Suprapubic skin (tissue), 4 donors: ENCODE measurements at places on chromosomes 7 and 10.

GRCh38 chr10:124259139-124259825 lies 159.4 kb downstream of the OAT start:
- DNase-seq, result no peak

DNA sequence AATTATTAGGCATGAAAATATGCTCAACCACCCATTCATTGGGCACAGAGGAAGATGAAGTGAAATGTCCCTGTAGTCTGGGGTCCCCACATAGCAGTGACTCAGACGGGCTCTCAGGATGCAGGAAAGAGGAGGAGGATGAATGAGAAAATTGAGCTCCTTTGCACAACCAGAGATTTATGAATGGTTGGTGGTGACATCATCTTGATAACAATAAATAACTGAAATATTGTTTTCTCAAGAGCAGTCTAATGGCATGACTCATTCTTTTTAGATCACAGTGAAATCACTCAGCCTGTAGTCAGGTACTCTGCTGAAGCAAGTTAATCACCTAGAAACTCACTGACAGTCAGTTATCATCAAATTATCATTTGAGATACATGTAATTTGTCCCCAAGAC lies 254.1 kb downstream of the RELN start:
- DNase-seq, result no peak

DNA sequence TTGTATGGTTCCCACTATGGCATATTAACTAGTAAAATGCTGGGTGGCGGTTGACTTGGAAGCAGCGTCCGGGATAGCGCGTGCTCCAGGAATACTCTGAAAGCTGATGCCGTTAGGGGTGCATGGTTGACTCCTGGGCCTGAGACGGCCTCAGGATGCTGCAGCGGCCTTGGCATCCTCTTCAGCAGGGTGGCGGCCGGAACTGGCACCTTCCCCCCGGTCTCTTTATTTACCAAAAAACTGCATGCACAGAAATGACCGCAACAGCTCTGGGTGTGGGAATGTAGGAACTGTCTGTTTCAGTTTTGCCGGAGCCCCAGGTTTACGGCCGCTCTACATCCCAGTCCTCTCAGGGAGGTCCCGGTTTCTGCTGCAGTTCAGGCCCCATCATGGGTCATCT lies 28.8 kb downstream of the PFKP start:
- DNase-seq, result no peak

DNA sequence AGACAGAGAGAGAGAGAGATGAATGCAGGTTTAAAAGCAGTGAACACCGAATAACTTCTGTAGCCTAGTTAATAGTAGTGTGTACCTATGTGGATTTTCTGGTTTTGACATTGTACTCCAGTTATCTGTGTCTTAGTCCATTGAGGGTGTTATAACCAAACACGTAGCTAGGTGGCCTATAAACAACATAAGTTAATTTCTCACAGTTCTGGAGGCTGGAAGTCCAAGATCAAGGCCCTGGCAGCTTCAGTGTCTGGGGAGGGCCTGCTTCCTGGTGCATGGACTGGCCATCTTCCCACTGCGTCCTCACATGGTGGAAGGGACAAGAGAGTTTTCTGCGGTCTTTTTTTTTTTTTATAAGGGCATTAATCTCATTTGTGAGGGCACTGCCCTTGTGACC lies 23.5 kb downstream of the AOC1 start:
- no peak for DNase-seq

DNA sequence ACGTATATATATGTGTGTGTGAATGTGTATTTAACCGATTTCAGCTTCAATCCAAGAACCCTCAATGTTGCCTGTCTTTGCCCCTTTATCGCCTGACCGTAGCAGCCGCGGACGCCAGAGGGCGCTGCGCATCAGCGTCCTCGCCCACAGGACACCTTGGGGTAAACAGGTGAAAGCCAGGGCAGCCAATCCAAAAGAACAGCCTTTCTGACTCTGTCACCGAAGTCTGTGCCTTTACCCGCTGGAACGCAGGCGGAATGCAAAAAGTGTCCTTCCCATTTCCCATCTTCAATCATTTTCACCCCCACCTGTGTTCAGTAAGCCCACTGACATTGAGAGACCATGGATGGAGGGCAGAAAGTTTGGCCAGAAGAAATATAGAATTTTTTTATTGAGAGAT lies 3.6 kb downstream of the NXPH1 start:
- DNase-seq, result no peak

DNA sequence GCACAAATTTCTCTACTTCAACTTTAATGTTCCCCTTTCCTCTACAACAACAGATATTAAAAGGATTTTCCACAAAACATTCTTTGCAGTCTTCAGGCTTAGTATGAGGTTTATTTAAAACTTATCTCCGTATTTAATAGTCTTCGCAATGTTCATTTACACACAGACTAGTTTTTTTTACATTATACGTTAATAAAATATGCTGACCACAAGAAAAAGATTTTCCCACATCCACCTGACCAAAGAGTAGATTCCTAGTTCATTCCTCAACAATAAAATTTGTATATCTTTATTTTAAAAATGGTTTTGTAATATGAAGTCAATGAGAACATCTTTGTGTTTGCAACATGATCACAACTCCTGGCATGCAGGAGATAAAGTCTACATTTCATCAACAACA lies 42.4 kb downstream of the POT1 start:
- no peak for DNase-seq

DNA sequence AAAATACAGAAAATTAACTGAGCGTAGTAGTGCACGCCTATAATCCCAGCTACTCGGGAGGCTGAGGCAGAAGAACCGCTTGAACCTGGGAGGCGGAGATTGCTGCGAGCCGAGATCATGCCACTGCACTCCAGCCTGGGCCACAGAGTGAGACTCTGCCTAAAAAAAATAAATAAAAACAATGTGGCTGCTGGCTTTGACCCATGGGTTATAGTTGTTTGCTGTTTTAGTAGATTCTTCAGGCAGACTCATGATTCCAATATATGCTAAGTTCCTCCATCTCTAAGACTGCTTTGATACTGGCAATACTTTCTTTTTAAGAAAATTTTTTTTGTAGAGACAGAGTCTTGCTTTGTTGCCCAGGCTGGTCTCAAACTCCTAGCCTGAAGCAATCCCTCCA lies 8.4 kb downstream of the OLAH start:
- no peak for DNase-seq
